NCI-H748 treated with DMSO at 0.1 percent for 48 hours (cell line): ENCODE measurements at places on chromosomes 1 and 21.

DNA sequence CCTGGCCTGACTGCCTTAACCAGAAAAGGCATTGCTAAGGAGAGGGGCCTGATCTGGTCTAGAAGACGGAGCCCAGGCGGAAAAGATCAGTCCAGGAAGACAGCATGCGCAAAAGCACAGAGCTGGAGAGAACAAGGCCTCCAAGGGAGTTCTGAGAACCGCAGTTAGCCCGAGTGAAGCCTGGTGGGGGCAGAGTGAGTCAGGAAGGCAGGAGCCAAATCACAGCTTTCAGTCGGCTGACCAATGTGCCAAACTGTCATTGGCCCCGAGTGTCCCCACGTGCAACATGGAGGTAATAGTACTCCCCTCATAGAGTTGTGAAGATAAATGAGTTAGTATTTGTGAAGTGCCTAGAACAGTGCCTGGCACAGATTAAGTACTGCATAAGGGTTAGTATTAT, 1.2 kb upstream of the TSPAN2 start:
- DNase-seq, result no peak

- no peak for DNase-seq
Observed at GRCh38 chr1:222877854-222878253, 63.0 kb downstream of the DISP1 start.

DNA sequence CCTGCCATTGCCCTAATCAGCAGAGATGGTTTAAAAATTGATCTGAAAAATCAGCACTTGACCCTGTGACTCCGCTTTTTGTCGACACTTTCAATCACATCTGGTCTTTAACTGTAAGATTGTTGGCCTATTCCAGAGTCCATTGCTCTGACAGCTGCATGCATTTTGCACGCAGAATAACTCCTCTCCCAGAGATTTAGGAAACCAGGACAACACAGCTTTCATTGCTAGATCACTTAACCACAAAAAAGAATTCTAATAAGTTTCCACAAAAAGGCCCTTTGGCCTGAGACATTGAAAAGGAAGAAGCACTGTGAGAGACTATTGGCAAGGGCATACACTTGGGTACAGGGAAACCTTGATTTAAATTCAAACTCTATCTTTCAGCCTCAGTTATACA, 373.1 kb downstream of the TGFB2 start:
- no peak for DNase-seq

GRCh38 chr1:116724765-116725375, 29.4 kb upstream of the CD2 start:
- DNase-seq, result peak; percentile 29

DNA sequence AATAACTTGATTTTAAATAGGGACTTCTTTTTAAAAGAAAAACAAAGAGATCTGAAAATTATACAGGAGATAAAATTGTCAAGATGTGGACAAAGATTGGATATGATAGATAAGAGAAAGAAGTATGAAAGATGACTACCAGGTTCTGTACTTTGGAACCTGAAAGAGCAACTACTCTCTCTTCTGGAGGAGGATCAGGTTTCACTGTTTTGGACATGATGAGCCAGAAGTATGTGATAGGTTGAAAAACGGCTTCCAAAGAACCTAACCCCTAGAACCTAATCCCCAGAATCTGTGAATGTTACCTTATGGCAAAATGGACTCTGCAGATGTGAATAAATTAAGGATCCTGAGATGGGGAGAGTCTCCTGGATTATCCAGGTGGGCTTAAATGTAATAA, 26.2 kb downstream of the RSBN1 start:
- no peak for DNase-seq

DNA sequence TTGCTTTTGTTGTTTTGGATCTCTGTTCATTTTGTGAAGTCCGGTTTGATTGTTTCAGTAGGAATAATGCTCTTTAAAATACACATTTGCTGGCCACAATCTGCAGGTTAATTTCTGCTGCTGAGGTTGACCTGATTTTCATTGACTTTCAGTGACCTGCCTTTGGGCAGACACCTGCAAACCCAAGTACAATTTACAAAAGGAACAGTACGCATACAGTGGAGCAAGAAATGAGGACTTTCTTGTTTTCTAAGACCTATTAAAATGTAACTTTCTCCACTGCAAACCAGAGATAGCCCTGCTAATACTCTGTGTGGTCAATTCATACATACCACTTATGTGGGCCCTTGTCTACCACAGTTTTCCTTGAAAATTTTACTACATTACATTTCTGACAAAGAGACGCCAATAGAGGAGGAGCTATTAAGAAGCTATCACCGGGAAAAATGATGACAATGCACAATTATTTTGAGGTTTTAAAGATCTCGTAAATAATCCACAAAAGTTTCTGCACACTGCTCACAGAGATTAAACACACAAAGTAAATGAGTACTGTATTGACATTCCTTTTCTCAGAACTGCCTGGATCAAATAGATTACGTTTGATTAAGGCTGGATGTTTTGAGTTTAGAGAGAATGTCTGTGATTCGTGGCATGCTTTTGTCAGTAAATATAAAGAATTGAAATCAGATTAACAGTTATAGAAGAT, 141.9 kb downstream of the SDCCAG8 start:
- no peak for DNase-seq

- no peak for DNase-seq
Observed at GRCh38 chr21:28776251-28776650, 216.4 kb downstream of the LTN1 start.
